ENCODE measurements at places on chromosomes 3 and 15. TPM values are rescaled to one million over a fixed set of nuclear protein-coding genes. Genes with fewer than 3 reads are reported as not detected.

DNA sequence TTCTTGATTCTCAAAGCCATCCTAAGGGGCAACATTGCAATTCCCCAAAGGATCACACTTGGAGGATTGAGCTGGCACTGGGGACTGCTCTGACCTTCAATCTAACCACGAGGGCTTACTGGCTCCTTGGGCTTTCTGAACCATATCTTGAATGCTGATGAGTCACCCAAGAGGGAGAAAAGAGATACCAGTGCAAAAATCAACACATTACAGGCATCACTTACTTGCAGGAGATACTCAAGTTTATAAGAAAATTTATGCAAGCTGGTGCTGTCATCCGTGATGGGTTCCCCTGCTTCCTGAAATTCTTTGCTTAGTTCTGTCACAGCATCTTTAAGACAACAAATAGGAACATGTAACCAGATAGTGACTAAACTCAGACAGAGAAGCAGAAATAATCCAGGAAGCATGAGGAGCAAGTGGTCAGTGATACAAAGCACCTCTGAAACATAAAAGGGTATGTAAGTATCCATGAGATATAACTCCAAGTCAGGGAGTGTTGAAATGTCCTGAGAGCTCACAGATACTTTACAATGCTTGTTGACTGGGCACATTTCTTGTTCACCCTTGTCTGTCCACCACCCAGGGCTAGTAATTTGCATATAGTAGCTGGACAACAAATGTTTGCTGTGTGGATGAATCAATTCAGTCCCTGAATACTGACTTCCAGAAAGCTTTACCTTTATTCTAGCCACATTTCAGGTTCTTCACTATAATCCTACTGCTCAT is 14.1 kb downstream of the FYCO1 start:
- ATAC-seq: peak; percentile 71

DNA sequence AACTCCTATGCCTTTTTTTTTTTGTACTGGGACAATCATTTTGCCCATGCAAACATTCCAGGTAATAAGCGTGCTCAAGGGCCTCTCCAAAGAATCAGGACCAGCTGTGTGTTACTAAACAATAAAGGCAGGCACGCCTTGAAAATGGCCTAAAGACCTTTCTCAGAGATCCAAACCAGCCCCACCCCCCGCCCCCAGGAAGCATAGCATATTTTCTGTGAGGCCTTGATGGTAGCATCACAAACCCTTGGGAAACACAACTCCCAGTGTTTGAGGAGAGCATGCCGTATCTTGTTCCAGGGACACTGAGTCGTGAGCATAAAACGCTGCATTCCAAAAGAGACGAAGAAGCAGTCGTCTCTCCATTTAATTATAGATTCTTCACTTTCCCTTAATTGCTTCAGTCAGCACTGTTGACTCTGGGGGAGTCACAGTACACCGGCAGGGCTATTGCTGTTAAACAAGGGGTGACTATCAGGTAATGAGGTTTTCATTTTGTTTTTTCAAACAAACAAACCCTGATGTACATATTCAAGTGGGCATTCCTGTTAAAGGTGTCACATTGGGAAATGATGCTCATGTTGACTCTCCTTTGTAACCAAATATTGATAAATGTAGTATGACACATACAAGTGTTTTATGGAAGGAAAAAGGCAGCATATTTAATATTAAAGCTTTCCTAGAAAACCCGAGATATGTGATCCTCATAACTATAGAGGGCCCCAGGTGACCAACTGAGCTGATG is 4.4 kb upstream of the TPM1 start:
- ATAC-seq: no peak

DNA sequence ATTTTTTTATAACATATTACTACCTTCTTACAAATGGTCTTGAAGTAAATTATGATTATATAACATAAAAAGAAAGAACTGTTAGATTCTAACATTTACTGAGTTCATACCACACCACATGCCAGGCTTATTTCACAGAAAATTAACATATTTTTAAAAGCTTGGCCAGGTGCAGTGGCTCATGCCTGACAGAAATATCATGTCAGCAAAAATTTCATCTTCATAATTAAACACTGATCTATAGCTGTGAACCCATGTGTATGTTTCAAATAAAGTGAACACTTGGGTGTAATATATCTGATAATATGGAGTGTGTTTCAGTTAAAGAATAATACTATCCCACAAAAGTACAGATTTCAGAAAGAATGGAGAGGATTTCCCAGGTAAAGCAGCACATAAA is 296.5 kb downstream of the SI start:
- ATAC-seq: no peak

DNA sequence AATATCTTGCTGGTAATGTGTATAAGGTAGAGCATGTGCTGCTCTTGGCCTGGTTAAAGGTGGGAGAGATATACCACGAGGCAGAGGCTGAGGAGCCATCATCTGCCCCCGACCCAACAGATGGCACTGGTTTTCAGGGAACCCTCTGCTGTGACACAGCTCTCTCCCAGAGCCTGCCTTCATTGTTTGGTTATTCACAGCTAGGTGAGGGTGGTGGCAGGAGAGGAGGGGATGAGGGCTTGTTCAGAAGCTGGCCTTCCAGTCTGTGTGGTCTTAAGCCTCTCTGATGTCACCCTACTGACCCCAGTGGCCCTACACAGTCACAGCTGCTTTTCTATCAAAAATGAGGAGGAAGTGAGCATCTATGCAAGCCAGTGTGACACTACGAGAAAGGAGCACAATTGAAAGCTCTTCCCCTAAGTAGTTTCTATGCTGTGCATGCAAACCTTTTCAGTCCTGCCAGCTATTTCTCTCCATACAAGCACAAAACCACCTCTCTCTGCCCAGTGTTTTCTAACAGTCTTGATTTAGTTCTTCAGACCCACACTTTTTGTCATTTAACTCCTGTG is 258.4 kb upstream of the AGTR1 start:
- no peak for ATAC-seq

- ATAC-seq: no peak
These were observed 4.6 kb downstream of the FSIP1 start for GRCh38 chr15:39778021-39778420.

DNA sequence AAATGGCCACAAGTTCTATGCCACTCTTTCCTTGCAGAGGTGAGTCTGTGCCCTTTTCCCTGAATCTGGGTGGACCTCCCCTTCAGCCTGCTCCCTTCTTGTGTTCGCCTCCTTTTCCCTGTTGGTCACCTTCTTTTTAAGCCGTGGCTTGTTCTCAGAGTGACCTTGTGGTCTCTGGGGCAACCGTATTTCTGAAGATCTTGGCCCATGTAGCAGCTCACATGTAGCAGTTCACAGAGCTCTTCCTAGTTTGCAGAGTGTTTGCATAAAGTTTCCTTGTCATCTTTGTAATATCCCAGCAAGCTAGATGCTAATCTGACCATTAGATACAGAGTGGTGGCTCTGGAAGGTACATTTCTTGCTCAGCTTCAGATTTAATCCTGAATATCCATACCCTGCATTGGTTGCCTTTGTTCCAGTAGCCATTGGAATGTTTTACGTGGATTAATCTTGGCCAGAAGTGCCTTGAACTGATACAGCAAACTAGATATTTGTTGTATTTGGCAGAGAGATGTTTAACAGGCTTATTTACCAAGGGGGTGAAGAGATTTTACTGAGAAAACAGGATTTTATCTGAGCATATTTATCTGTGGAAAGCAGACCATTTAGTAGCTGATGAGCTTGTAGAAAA is 40.7 kb upstream of the BSN start:
- ATAC-seq: no peak

GRCh38 chr15:99010768-99011167 is 3.2 kb upstream of the PGPEP1L start:
- ATAC-seq: no peak

DNA sequence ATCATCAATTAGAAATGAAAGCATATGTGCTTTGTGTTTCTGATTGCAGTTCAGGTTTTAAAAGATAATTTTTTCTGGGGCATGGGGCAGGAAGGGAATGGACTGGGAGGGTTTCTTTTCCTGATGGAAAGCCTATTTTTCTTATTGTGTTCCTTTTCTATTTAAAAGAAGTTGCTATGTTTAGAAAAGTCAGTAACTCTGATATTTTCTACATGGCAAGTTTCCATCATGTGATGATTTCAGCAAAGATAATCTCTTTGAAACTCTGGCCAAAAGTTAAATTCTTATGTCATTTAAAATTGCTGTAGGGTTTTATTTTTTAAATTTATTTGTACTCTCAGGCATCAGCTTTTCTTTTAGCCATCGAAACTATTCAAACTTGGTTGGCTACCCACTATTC is 601.2 kb downstream of the FOXP1 start:
- ATAC-seq: no peak

- ATAC-seq: no peak
These were observed 36.9 kb upstream of the MYZAP start for GRCh38 chr15:57554812-57555179.

DNA sequence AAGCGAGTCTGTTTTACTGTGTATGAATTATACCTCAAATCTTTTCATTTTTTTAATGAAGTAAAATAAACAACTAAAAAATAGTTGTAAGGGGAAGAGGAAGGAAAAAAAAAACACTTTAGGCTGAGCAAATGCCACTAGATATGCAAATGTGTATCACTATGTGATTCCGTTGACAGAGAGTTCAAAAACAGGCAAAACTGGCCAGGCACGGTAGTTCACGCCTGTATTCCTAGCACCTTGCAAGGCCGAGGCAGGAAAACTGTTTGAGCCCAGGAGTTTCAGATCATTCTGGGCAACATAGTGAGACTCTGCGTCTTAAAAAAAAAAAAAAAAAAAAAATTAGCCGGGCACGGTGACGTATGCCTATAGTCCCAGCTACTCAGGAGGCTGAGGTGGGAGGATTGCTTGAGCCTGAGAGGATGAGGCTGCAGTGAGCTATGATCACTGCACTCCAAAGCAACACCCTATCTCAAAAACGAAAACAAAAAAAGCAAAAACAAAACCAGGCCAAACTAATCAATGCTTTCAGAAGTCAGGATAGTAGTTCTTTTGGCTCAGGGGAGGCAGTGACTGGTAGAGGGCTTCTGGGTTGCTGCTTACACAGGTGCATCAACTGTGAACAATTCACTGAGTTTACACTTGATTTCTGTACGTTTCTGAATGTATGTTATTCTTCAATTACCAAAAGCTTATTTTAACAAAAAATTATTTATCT is 7.4 kb downstream of the PRC1 start:
- ATAC-seq: no peak

DNA sequence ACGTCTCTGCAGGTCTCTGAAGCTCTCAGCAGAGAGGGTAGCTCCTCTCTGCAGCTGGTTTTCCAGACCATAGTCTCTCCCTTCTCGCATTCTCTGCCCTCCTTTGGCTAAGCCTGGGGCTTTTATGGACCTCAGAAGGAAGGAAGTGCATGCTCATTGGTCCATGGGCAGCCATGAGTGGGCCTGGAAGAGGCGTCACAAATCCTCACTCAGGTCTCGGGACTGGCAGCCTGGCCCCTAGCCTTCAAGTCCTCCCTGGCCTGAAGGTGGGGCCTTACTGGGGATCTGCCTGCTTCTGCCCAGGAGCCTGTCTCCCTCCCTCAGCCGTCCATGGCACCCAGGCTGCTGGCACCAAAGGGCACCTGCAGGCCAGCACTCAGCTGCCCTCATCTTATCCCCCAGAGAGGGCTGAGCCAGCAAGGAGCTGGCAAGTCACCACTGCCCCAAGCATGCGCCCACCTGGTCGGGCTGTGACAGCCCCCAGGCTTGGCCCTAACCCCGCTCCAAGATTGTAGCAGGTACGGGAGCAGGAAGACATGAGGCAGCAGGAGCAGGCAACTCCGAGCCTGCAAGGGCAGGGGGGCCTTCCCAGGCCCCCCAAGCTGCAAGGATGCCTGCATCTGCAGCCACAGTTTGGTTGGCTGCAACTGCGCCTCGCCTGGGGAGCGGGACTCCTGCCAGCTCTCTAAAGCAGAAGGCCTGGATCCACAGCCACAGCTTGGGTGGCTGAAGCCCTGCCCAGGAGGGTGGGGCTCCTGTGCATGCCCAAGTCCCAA is 37.4 kb downstream of the GHSR start:
- no peak for ATAC-seq

DNA sequence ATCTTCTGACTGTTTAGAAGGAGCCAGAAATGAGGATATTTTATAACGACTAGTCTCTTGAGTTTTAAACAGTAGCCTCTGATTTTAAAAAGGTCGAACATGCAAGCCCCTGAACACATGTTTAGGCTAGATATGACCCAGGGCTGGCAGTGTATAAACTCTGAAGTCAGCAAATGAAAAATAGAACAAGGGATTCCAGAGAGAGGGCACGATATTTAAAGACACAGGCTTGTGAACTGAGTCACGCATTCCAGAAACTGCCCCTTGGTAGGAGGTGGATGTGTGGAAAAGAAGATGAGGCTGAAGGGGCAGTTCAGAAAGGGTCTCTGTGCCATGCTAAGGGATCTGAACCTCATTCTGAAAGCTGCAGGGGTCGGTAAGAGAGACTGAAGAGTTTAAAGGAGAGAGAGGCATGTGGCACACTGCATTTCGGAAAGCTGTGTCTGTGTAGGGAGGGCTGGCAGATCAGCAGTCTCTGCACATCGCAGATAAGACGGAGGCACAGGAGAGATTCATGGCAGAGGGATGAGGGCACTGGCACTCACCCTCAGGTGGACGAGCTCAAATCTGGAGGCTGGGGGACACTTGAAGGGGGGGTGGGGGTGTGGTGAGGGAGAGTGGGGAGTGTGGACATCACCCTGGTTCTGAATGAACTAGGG is 22.1 kb downstream of the ST8SIA2 start:
- ATAC-seq: no peak

- ATAC-seq: peak; percentile 50
These were observed 2.2 kb downstream of the MAPK6 start for GRCh38 chr15:52021128-52021671.

GRCh38 chr15:58203537-58203936 is 65.4 kb downstream of the AQP9 start:
- no peak for ATAC-seq

DNA sequence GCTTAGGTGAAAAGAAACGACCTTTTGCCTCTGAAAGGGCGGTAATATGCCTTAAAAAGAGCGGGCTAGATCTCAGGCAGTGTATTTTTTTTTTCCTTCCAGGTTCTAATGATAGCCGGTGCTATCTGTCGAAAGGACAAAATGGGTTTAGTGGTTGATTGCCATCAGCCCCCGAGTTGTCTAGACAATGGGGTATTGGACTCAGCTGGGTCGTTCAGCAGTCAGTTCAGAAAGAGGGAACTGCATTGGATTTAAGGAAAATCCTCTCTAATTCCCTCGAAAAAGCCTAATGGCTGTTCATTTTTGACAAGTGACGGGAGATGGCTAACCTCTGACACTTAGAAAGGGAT is 728 bp downstream of the EIF2B5 start:
- ATAC-seq: no peak

Gene GATM
- total RNA-seq: 2.7 TPM

Gene OSTN
- not detected for total RNA-seq

Gene LOXL1
- 3.4 TPM for total RNA-seq

Gene CHST14
- 12.1 TPM for total RNA-seq

Gene CACNA2D2
- total RNA-seq: 0.50 TPM

Gene CCR5
- 13.8 TPM for total RNA-seq

Gene GOLGA8R
- 1.6 TPM for total RNA-seq

Gene ZCWPW2
- total RNA-seq: 0.22 TPM

Gene GABRB3
- 0.32 TPM for total RNA-seq
